ENCODE measurements at places on chromosomes 1 and 21.

GRCh38 chr1:79323239-79324025 lies 316.9 kb upstream of the ADGRL4 start:
- no peak for DNase-seq

DNA sequence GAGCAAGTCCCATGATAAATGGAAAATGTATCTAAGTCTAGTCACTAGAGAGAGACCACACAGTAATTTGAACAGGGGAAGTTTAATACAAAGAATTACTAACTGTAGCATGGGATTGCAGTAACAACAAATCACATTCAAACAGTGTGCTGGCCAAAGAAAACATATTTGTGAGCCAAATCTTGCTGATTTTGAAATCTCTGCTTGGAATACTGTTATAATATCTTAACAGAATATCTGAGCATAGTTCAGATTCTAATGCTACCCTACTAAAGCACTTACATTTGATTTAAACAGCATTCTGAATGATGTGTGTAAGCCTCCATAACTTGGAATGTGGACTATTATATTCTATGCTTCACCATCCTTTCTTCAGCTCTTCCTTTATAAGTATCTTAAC lies 270.0 kb upstream of the BRINP3 start:
- no peak for DNase-seq

GRCh38 chr21:42461185-42461520 lies 34.9 kb downstream of the RSPH1 start:
- no peak for DNase-seq

- no peak for DNase-seq
Measured at GRCh38 chr1:29125237-29125641, 1.5 kb upstream of the TMEM200B start.

GRCh38 chr1:99461499-99461898 lies 184.4 kb upstream of the PALMD start:
- DNase-seq, result no peak

GRCh38 chr1:188778578-188778977 lies 1699.1 kb downstream of the BRINP3 start:
- no peak for DNase-seq

- no peak for DNase-seq
Measured at GRCh38 chr21:34997294-34997693, 51.8 kb downstream of the RUNX1 start.

- DNase-seq, result no peak
Measured at GRCh38 chr1:28926629-28927265, 12.4 kb downstream of the EPB41 start.

DNA sequence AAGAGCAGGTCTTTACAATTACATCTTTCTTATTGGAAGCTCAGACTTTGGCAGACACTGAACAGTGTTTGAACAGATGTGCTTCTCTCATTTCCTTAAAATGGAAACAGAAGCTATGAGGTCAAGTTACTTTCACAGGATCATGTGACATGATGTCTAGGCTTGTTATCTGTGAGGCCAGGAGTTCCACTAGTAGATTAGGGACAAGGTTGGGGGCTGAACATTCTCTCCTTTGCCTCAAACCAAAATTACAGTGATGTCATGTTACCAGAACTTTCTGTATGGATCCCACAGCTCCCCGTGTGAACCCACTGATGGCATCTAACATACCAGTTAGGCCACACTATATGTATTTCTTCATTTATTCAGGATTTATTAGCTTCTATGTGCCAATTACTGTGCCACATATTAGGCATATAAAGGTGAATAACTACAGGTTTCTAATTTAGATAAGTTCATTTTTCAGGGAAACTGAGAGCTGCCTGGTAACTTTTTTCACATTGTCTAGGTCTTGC lies 6.0 kb downstream of the DYNLT5 start:
- no peak for DNase-seq

GRCh38 chr1:62175568-62176179 lies 19.0 kb upstream of the L1TD1 start:
- peak; percentile 76 for DNase-seq

- no peak for DNase-seq
Measured at GRCh38 chr1:180947901-180948640, 35.4 kb downstream of the KIAA1614 start.

- DNase-seq, result no peak
Measured at GRCh38 chr1:22364326-22364650, 87.4 kb upstream of the ZBTB40 start.

- no peak for DNase-seq
Measured at GRCh38 chr21:41328660-41329607, 12.3 kb downstream of the FAM3B start.

DNA sequence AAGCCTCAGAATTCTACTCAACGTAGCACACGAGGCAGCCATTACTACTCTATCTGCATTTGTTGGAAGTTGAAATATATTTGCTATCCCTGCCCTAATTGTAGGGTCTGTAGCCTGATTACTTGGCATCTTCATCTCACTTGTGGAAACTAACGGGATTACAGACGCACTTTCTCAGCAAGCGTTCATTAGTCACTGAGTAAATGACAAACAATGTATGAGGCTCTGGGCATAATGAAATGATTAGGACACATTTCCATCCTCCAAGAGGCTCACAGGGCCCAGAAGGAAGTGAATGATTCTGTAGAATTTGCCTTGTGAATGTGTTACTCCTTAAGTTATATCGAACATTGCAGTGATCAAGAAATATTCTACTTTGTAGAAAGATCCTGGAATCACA lies 78.1 kb downstream of the KIF26B start:
- DNase-seq, result no peak

DNA sequence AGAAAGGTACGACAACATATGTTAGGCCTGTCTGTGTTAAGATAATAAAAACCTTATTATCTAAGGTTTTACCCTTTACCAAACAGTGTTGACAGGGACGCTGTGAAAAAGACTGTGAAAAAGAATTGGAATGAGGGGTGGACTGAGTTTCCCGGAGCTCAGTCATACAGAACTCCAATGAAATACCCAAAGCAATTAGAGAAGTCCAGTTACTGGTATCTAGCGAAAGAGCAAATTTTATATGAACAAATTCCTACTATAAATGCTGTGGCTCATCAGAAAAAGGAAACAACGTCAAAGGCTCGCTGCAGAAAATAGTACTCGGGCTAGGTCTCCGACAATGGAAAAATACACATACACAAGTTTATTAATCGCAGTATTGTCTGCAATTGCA lies 708 bp upstream of the RBBP5 start:
- DNase-seq, result no peak

GRCh38 chr1:201191653-201192260 lies 1.1 kb downstream of the IGFN1 start:
- DNase-seq, result no peak

DNA sequence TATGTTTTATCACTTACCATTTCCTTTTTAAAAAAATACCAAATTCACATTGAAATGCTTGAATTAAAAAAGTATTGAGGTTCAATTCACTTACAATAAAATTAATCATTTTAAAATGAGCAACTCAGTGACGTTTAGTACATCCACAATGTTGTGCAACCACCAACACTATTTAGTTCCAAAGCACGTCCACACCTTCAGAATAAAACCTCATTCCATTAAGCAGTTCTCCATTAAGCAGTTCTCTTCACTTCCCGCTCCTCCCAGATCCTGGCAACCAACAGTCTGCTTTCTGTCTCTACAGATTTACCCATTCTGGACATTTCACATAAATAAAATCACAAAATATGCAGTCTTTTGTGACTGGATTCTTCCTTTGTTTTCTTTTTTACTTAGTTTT lies 41.3 kb downstream of the GNG4 start:
- DNase-seq, result no peak

DNA sequence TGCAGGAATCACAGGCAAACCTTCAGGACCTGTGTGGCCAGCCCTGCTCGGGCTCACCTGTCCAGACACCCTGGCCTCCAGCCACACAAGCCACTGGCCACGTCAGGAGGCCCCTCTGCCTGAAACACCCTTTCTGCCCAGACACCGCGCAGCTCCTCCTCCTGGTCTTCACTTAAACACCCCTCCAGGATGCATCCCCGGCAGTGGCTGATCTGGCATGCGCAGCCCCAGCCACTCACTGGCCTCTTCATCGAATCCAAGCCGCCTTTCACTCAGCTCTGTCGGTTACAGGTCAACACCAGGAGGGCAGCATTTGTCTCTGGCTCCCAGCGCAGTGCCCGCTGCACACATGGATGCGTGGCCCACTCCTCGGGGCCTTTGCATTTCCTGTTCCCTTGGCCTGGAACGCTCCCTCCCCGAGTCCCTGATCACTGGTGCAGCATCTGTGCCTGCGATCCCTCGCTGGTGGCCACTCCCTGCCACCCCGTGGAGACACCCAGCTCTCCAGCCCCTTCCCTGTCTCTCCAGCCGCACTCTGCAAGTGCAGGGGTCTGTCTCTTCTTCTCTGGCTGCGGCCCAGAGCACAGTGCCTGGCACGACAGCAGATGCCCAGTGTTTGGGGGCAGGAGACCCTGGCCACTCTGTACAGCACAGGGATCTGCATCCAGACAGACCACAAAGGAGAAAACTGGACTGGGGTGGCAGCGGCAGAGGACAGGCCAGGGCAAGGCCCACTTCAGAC lies 9.4 kb downstream of the TPRG1L start:
- no peak for DNase-seq

- DNase-seq, result no peak
Measured at GRCh38 chr1:5597171-5597850, 394.9 kb downstream of the NPHP4 start.

DNA sequence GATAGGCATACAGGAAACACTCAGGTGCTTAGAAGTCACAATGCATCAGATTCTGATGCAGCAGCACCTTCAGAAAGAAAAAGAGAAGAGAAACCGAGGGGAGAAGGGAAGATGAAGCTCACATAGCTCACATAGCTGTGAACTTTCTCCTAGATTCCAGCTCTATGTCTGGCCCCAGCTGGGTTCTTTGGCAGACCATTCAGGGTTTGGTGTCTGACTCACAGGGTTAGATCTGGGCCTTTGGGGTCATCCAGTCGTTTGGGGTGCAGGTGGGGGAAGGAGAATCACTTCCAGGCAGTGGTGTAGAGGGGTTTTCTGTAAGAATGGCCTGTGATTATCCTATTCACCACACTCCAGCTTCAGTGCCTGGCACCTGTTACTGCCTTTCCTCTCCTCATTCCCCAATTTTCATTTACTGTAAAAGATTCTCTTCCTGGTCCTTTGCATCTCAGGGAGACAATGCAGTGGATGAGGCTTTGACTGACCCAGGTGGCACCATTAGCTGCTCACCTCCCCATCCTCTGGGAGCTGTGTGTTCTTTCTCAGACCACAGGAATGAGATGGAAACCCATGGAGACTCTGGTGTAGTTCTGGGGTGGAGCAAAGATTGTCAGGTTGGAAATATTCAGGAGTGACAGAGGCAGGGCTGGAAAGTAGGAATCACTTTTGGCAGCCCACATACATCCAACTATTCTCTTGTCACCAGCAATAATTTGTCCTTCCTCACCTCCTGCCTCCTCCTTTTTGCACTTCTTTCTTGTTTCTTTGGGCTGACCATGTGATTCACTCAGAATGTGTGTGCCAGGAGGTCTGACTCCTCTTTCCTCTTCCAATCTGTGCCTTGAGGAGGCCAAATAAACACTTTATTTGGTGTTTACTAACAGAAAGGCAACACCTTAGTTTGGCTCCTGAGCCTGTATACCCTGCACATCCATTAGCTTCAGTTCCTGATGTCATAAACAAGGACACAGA lies 103.3 kb downstream of the PAPPA2 start:
- no peak for DNase-seq

DNA sequence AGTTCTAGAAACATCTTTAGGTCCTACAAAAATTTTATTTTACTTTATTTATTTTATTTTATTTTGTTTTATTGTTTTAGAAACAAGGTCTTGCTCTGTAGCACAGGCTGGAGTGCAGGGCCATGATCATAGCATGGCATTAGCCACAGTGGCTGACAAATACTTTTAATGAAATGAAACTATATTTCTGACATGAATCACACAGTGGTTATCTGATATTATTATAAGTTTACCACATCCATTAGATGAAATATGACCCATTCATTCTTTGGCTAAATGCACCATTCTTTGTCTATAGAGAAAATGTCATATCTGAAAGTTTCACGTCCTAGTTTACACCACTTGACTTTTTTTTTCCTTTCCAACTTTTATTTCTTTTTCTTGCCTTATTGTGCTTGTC lies 613.4 kb upstream of the ADAMTS5 start:
- no peak for DNase-seq

- no peak for DNase-seq
Measured at GRCh38 chr21:37800057-37800455, 116.2 kb downstream of the KCNJ6 start.

DNA sequence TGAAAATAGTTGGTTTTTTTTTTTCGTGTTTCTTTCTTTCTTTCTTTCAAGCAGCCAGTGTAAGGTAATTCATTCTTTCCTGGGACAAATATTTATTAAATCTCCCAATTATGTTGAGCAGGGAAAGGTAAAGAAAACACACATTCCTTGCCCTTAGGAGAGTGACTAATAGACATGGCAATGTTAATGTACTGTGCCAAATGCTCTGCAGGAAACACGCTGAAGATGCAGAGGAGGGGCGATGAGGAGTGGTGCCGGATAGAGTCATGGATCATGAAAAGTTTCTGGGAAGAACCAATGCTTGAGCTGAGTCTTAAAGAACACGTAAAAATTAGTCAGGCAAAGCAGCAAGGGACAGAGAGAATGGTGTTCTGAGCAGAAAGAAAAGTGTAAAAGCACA lies 199.2 kb downstream of the DNM3 start:
- DNase-seq, result no peak

DNA sequence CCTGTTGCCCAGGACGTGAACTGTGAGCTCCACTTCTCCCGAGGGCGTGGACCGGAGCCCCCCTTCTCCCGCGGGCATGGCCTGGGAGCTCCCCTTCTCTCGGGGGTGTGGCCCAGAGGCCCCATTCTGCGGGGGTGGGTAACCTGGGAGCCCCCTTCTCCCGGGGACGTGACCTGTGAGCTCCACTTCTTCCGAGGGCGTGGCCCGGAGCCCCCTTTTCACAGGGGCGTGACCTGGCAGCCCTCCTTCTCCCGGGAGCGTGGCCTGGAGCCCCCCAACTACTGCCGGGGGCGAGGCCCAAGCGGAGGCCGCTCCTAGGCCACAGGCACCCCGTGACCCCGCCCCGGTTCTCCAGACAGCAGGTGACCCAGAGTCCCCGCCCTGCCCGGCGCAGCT lies 320 bp downstream of the C1orf174 start:
- no peak for DNase-seq

- no peak for DNase-seq
Measured at GRCh38 chr1:88787023-88787903, 103.2 kb downstream of the PKN2 start.

DNA sequence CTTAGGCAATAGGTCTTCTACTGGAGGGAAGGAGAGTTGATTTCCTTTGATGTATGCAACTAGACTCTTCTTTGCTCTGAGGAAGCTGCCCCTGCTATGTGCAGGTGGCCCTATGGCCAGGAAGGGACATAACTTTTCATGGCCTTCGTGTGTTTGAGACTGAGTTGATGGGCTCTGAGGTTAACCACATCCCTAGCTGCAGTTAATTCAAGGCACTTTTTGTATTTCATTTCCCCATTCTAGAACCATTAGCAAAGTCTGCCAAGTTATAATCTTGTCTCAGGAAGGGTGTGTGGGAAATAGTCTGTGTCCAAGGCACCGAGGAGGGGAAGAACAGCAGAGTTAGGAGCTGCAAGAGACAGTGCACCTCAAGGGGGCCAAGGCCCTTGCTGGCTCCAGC lies 2.5 kb downstream of the FCRL4 start:
- DNase-seq, result no peak

Data from HAP-1 (cell line).